ENCODE measurements at places on chromosomes 12 and 14.

DNA sequence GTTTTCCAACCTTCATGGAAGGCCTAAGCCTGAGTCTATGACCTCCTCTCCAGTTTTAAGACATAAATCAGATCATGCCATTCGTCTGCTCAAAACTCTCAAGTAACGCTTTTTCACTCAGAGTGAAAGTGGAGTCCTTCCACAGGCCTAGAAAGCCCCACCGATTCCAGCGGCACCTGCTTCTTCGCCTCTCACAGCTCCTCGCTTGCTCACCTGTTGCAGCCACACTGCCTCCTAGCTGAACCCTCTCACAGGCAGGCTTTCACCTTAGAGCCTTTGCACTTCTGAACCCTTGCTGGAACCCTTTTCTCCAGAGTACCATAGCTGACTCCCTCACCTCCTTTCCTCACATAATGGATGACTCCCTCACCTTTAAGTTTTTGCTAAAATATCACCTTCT is 301.1 kb downstream of the ZFP36L1 start:
- DNase-seq: no peak

GRCh38 chr12:119692410-119692809 is 24.5 kb downstream of the PRKAB1 start:
- DNase-seq: no peak

DNA sequence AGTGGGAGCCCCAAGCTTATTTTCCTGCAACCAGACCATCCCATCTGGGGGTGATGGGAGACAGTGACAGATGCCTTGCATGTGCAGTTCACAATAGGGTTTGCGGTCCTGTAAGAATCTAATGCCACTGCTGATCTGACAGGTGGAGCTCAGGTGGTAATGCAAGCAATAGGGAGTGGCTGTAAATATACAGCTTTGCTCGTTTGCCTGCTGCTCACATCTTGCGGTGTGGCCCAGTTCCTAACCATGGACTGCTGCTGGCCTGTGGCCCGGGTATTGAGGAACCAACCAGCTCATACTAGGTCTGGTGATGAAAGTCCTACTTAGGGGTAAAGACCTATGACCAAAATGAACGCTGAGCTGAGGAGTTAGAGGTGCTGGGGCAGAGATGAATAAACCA is 36.1 kb upstream of the CCDC88C start:
- no peak for DNase-seq

DNA sequence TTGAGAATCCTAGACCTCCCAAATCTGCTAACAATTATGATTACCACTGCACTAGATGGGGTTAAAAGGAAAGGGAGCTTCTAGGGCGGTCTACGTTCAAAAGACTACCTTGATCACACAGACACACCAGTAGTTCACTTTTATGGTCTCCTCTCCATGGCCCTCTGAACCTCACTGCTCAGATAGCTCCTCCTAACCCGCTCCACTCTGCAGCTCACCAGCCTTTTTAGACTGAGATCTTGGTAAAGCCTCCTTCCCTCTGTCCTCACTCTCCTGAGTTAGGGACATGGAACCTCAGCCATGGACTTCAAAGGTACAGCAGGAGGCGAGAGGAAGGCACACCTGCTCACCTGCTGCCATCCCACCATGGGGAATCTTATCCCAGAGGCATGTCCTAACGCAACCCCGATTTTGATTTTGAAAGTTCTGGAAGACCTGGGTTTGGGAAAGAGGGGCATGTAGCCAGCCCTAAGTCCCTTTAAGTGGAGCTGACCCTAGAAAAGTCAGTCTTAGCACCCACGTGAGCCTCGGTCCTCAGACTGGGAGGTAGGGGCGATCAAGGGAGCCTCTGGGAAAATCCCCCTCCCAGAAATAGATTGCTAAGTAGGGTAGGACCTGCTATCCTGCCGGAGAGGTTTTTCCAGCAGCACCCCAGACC is 1.3 kb downstream of the ZNF219 start:
- DNase-seq: no peak

GRCh38 chr12:120196363-120196762 is 1.8 kb upstream of the GCN1 start:
- no peak for DNase-seq

- DNase-seq: no peak
Observed at GRCh38 chr12:100266585-100266834, 369 bp downstream of the DEPDC4 start.

DNA sequence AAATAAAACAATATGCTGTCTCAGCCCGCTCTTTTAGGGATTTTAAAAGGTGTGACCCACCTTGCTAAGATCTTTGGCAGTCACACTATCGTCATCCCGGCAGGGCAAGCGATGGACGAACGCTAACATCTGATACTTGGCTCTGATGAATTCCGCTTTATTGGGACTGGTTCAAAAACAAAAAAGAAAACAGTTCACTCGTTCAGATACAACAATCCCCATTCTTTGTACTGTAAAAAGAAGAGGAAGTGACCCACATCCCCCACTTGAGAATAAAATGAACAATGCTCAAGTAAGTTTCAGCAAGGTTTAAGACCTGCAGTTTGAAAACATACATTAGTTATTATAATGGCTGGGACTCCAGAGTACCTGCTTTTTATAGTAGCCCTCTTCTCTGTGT is 7.3 kb downstream of the GIT2 start:
- DNase-seq: no peak

GRCh38 chr12:57129321-57129842 is 1.1 kb downstream of the LRP1 start:
- DNase-seq: no peak

- DNase-seq: no peak
Observed at GRCh38 chr12:84117190-84117589, 795.4 kb downstream of the SLC6A15 start.

DNA sequence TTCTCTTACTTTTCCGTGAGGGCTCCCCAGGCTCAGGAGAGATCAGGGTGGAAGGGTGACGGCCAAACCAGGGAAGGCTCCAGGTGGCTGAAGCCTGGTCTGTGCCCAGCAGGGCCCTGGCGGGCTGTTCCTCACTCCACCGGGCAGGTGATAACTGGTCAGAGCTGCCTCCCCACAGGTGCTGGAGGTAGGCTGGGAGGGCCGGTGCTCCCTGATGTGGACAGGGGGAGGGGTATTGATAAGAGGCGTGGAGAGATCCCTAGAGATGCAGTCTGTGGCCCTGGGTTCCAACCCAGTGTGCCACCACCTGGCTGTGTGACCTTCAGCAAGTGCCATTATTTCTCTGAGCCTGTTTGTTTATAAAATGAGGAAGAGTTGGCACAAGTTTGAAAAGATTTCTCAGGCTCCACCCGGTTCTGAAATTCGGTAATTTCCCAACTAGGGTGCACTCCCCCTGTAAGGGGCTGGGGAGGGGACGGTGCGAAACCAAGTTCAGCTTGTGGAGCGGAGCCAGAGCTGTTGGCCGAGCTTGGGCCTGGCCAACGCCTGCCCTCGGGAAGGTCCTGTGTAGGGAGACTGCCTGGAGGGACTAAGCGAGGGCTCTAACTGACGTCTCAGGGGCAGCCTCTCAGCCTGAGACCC is 1.0 kb upstream of the NR4A1 start:
- no peak for DNase-seq

GRCh38 chr12:51171884-51172514 is 936 bp downstream of the TFCP2 start:
- no peak for DNase-seq

Measured in stimulated activated CD4-positive, alpha-beta T cell treated with anti-CD3 and anti-CD28 coated beads, TNF-alpha, amount 100 ng/mL, for 1 hour (primary cell).